Upper lobe of left lung (tissue), 6 donors: ENCODE measurements at places on chromosomes 2 and 18. TPM values are rescaled to one million over a fixed set of nuclear protein-coding genes. Genes with fewer than 3 reads are reported as not detected.

GRCh38 chr2:126850940-126851339 is 47.8 kb upstream of the TEX51 start:
- DNase-seq = no peak

DNA sequence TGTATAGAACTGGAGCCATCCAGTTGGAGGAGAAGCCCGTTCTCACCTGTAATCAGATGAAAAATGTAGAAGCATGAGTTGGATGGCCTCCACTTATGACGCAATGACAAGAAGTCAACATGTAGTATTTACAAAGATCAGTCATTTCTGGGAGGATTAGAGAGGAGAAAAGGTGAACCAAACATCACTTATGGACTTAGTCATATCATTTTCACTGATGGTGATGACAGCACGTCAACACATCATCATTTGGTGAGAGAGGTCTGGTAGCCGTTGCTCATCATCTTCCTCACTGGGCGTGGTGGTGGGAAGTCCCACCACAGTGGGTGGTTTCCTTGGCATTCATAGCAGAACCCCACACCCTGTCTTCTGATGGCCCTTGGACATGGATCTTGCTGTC is 264.2 kb upstream of the EPAS1 start:
- DNase-seq = no peak

DNA sequence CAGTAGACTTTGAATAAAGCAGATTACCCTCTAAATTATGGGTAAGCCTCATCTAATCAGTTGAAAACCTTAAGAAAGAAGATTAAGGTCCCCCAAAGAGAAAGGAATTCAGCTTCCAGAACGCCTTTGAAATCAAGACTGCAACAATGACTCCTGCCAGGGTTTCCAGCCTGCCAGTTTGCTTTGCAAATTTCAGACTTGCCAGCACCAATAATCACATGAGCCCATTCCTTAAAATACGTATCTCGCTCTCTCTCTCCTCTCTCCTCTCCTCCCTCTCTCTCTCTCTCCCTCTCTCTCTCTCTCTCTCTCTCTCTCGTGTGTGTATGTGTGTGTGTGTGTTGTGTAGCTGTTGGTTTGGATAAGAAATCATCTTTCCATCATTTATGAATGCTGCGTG is 184.2 kb downstream of the PDE1A start:
- no peak for DNase-seq

DNA sequence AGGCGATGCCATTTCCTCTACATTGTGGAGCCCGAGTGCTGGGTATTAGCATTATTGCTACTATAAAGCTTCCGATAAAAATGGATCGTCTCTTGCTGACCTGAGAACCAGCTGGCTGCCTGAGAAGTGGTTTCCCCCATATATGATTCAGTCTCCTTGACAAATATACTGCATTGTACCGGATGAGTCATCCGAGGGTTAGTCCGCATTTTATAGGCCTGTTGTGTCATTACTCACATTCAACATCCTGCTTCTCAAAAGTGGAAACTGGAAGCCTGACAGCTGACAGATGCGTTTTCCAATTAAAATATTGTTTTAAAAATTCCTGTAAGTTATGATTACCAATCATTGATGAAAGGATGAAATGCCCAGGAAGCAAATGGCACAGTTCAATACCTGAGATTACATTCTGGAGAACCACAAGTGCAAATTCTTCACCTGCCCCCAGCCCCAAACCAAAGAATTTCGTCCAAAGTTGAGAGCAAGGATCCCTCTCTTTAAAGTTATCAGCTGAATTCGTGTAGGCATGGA is 65.7 kb downstream of the SPRED2 start:
- no peak for DNase-seq

- DNase-seq = no peak
Measured at GRCh38 chr2:54859997-54860701, 136.7 kb downstream of the EML6 start.

DNA sequence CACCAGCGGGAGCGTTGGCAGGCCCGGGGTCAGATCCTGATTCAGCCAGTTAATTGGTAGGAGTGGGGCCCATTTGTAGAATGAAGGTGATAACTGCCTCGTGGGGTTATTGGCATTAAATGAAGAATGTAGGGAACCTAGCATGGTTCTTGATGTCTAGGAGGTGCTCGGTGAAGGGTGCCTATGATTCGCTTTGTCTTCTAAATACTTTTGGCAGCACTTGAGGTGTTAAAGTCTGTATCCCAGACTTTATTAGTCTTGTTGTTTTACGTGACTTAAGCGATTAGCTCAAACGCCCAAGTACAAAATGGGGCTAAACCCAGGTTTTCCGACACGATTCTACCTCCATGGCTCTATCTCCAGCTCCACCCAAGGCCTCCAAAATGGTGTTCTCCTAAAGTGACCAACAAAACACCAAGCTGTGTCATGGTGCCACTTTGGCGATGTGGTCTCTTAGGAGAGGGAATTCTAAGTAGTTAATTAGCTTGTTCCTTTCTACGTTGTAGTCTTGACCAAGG is 980 bp upstream of the PPP4R1 start:
- no peak for DNase-seq

The FBXO15 gene
- total RNA-seq = 0.83 TPM

The CYB5A gene
- total RNA-seq = 702 TPM

The POTEJ gene
- total RNA-seq = not detected

GRCh38 chr2:51258301-51258700 is 226.4 kb upstream of the NRXN1 start:
- no peak for DNase-seq

DNA sequence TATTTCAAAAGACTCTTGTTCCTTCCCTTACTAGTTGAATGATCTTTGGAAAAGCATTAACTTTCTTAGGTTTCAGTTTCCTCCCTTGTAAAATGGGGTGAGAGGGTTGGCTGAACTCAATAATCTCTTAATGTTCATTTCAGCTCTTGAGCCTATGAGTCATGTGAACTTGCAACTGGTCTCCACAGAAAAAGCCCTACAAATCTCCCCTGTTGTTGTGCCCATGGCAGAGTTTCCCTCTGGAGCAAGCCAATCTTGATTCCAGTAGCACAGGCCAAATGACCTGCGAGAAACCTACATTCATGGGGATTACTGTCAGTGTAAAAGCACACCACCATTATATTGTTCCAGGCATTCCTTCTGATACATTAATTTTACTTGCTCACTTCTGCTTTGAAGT is 388.9 kb downstream of the ALK start:
- no peak for DNase-seq

- DNase-seq = peak; percentile 87
Measured at GRCh38 chr18:49813319-49814146, at the start of gene ACAA2. Gene ACAA2, minus strand, starts transcription at chr18:49813533. Its CDS starts 49 bp downstream, at chr18:49813484.

The IL36G gene
- total RNA-seq = not detected

DNA sequence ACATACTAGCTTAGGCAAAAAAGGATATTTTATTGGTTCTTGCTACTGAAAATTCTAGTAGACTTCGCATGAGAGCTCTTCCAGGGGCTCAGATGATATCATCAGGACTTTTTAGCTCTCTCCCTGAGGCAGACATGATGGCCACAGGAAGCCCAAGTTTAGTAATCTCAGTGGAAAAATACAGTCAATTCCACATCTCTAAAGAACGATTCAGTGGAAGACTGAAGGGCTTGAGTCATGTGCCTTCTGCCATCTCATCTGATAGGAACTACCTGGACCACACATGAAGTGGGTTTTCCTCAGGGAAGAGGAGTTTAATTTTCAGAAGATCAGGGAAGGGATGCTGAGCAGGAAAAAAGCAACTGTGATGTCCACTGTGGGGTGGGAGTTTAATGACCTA is 117.3 kb downstream of the TTC27 start:
- DNase-seq = no peak

GRCh38 chr2:195406886-195407603 is 250.0 kb upstream of the SLC39A10 start:
- no peak for DNase-seq

- no peak for DNase-seq
Measured at GRCh38 chr2:219857751-219858150, 230.3 kb downstream of the SLC4A3 start.

- DNase-seq = no peak
Measured at GRCh38 chr2:173720306-173720705, 244.9 kb downstream of the SP3 start.

DNA sequence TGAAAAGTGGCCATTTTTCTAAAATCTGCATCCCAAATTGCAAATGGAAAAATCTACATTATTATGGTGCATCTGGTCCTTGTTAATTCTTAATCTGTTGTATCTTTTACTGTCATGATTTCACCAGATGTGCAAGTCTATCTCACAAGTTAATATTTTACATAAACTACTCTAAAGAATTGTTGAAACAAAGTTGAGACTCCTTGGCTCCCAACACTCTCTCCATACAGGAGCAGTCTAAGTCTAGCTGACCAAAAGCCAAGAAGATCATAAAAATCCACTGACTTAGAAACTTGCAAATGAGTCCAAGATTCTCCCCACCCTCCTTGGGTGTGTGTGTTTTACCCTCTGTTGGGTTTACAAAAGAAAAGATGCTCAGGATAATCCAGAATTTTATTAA is 85.1 kb downstream of the NCKAP5 start:
- no peak for DNase-seq

DNA sequence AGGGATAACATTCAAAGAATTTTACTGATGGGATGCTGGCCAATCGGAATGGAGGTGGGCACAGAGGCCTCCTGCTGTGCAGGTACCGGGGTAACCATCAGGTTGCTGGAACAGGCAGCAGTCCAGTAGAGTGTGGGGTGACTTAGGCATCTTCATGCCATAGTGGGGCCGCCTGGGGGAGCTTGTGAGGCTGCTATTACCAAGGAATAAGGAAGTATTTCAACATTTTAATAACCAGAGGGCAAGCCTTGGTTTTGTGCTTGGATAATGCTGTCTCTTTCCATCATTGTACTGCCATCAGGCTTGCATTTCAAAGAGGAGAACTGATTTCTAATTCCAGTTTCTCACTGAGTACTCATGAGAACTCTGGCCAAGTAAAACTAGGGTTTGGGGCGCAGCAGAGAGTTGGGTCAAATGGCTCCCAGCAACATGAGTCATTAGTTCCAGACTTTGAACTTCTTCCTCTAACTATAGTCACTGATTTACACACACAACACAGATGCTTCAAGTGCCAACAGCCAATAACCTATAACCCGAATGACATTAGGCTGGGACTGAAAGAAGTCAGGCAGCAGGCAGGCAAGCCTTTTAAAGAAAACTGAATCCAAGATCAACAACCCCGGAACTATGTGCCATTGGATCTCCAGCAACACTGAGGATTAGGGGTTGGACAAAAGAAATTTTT is 56.1 kb upstream of the FHL2 start:
- DNase-seq = no peak

DNA sequence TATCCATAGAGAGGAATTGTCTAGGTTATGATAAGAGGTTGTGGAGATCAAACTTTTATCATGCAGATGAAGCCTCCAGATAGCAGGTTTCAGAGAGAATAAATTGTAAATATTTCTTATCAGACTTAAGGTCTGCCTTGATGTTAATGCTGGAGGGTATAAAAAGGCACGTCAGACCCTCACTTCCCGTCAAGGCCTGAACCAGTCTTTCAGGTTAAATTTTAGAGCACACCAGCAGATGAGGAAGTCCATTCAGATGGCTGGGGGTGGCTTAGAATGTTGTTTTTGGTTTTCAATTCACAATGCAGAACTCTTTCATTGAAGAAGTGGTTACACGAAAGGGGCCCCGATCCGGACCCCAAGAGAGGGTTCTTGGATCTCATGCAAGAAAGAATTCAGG is 144.4 kb upstream of the FBXO11 start:
- no peak for DNase-seq

The RNF103 gene
- 22.5 TPM for total RNA-seq

The FSHR gene
- not detected for total RNA-seq

GRCh38 chr18:72843743-72844142 is 24.0 kb downstream of the NETO1 start:
- no peak for DNase-seq

The C2orf66 gene
- total RNA-seq = not detected

The FAM210A gene
- total RNA-seq = 8.9 TPM

The TUBA3E gene
- not detected for total RNA-seq

DNA sequence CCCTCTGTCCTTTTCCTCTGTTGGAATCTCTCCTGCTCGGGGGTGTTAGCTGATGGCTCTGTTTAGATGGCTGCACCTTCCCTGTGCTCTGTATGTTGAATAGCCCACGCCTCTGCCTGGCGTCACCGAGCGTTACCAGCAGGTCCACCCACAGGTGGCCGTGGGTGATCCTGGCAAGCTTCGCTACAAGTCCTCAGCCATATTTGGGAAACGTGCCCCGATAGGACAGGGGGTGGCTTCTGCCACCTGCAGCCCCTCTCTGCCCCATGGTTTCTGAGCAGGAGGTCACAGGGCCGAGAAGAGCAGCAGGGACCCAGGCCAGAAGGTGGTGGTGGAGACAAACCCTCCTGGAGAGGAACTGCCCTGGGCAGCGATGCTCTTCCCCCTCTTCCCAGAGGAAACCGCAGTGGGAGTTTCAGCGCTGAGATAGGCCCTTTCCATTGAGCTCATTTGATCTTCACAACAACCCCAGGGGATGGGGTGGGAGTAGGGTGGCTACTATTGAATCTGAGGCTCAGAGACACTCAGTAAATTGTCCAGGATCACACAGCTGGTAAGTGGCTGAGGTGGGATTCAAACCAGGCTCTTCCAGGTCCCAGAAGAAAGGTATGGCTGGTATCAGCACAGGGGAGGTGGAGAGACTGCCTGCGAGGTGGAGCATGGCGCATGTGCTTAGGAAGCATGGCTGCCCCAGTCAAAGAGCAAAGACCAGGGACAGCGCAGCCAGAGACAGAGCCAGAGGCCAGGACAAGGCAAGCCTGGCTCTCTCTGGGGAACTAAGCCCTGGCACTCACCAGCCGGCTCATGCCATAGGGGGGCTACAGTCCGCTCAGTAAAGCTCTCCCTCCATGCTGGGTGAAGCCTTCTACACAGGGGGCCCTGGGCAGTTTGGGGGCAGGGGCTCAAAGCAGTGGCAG is 15.0 kb downstream of the NGEF start:
- no peak for DNase-seq

GRCh38 chr18:32349728-32350395 is 120.8 kb downstream of the GAREM1 start:
- DNase-seq = peak; percentile 72

The CAPN14 gene
- total RNA-seq = 0.20 TPM

The CPO gene
- total RNA-seq = not detected

The GRHL1 gene
- total RNA-seq = 4.6 TPM

- no peak for DNase-seq
Measured at GRCh38 chr2:29394981-29395350, 279.8 kb downstream of the CLIP4 start.

- no peak for DNase-seq
Measured at GRCh38 chr18:64850791-64851190, 701.9 kb upstream of the LINC00305 start.

DNA sequence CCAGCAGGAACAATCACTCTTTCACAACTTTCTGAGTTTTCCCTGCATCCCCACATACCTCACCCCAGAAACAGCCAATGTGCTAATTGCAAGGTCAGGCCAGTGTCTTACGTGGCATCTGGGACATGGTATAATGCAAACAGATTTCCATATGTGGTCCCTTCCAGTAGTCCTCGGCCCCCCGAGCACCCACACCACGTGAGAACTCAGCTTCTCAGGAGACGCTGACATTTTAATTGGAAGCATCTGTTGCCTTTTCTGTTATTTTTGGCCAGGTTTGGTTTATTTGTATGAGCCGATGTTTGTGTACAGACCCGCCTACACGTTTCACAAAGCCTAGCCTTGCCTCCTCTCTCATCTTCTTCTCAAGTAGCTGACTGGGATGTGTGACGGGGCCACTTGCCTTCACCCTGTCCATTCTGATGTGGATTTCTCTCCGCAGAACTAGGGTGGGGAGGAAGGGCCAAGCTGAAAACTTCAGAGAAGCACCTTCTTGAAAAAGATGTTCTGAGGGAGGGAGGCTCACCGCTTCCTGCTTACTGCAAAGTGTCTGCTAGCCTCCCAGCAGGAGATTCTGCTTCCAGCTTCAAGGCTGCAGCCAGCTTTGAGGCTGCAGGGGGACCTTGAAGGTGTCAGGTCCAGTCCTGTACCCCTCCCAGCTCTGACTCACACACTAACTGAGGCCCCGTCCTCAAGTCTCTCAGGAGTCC is 109.6 kb upstream of the SLC14A2 start:
- no peak for DNase-seq

The CCDC74B gene
- total RNA-seq = 0.40 TPM
